ENCODE measurements at places on chromosomes 4 and X.

DNA sequence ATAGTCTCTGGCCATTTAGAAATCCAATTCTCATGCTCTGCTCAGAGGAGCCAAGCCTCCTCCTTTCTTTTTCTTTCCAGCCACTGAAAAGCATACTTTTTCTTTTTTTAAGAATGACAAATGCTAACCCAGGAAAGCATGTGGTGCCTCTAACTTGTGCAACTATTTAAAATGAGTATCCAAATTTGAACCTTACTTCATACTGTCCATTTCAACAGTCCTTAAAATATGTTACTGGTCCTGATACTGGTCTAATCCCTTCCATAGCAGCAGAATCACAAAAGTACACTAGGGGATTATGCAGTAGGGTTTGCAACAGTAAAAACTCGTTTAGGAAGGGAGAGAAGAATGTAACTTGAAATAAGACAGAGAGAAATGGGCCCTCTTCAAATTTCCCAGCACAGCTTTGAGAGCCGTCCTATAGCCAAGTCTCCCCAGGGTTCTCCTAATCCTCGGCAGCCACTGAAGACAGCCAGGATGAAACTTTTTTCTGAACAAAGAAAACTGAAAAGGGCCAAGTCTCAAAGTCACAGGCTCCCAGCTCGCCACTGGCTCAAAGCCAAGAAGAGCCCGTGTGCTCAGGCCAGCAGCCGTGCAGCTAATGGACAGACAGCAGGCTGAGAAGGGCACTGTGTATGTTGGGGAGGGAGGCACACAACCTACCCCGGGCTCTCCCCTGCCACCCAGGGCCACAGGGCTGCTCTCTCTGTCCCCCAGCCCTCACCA, 39.5 kb downstream of the GPC4 start:
- no peak for DNase-seq

DNA sequence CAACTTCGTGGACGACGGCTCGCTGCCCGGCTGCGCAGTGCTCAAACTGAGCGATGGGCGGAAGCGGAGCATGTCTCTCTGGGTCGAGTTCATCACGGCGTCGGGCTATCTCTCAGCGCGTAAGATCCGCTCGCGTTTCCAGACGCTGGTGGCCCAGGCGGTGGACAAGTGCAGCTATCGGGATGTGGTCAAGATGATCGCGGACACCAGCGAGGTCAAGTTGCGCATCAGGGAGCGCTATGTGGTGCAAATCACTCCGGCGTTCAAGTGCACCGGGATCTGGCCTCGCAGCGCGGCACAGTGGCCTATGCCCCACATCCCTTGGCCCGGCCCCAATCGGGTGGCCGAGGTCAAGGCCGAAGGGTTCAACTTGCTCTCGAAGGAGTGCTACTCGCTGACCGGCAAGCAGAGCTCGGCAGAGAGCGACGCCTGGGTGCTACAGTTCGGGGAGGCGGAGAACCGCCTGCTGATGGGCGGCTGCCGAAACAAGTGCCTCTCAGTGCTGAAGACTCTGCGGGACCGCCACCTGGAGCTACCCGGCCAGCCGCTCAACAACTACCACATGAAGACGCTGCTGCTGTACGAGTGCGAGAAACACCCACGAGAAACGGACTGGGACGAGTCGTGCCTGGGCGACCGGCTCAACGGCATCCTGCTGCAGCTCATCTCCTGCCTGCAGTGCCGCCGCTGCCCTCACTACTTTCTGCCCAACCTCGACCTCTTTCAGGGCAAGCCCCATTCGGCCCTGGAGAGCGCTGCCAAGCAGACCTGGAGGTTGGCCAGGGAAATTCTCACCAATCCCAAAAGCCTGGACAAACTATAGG, 1.5 kb downstream of the MAB21L2 start:
- DNase-seq = peak; percentile 39

- DNase-seq = no peak
These were observed 90.6 kb downstream of the SORBS2 start for GRCh38 chr4:185721190-185722028.

- DNase-seq = peak; percentile 80
These were observed 8.6 kb upstream of the ZNF157 start for GRCh38 chrX:47361538-47362511.

DNA sequence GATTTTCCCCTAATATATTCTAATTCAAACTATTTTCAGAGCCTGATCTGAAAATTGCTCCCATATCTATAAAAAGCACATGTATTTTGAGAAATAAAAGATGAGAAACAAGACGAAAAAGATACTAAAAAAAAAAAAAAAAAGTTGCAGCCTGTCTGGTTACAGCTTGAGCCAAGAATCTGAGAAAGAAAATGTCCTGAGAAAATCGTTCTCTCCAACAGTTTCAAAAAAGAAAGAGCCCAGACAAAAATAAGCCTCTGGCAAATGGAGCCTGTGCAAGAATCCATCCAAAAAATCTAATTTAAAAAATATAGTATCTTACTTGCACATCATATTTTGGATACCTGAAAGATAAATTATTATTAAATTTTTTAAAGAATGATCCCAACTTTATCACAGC, 163.0 kb upstream of the TBL1X start:
- no peak for DNase-seq

GRCh38 chr4:68062501-68062900, 67.2 kb downstream of the TMPRSS11F start:
- DNase-seq = no peak

DNA sequence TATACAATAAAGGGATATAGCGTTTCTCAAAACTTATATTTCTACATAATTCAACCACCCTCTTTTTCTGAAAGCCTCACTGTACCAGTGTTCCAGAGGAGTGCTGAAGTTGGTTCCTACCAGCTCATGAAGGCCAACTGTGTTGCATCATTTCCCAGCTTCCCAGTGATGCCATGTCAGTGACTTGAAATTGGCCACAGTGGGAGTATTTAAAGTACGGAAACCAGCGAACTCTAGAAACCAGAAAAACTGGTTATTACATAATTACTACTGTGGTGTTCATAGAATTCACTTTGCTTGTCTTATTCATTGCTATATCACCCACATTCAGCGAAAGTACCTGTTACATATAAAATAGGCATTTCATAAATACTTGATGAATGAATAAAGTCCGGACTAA, 135.4 kb downstream of the GC start:
- DNase-seq = no peak

DNA sequence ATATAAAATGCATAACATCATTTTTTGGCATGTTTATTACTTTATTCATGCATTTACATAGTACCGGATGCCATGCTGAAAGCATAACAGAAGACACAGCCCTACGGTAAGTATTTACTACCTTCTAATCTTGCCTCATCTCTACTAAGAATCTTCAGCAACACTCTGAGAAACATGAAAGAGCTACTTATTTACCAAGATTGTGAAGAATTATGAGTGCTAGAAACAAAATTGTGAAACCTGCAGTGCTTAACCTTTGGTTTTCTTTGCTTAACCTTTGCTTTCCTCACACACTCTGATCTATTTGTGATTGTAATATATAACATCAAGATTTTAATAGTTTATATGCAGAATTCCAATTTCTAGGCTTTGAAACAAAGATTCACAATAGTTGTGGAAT, 7.4 kb downstream of the ANTXR2 start:
- DNase-seq = no peak

DNA sequence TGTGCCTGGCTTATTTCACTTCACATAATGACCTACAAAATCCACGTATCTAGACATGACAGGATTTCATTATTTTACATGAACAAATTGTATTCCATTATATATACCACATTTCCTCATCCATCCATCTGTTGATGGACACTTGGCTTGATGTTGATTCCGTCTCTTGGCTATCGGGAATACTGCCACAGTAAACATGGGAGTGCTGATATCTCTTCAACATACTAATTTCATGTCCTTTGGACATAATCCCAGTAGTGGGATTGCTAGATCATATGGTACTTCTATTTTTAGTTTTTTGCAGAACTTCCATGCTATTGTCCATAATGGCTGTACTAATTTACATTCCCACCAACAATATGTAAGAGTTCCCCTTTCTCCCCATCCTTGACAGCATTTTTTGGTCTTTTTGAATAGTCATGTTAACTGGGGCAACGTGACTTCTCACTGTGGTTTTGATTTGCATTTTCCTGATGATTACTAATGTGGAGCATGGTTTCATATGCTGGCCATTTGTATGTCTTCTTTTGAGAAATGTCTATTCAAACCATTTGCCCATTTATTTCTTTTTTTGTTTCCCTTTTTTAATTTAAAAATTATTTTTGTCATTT, 68.9 kb downstream of the HTRA3 start:
- no peak for DNase-seq

Data from posterior cingulate gyrus (tissue), 11 donors.